Ecto neural progenitor cell (in vitro differentiated cells): ENCODE measurements at places on chromosomes 4 and X.

- DNase-seq, result peak; percentile 80
Measured at GRCh38 chr4:680928-681645, 6.7 kb downstream of the MYL5 start.

GRCh38 chrX:131060147-131060546, 2.0 kb downstream of the ARHGAP36 start:
- DNase-seq, result no peak

DNA sequence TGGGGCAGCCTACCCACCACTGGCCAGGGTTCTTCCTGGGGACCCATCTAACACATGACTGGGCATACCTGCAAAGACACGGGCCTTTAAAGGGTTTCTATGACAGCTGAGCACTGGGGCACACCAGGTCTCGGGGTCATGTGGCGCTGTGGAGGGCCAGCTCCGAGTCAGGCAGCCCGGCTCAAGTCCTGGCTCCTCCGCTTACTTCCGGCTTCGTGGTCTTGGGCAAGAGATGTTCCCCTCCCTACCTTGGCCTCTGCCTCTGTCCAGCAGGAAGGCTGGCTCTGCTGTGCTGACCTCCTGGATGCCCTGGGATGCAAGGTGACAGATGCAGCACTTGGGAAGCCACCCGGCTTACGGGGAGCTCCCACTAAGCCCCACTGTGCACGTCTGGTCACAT, 37.6 kb downstream of the HTRA3 start:
- no peak for DNase-seq

- no peak for DNase-seq
Measured at GRCh38 chr4:26204249-26204825, 116.5 kb upstream of the RBPJ start.

DNA sequence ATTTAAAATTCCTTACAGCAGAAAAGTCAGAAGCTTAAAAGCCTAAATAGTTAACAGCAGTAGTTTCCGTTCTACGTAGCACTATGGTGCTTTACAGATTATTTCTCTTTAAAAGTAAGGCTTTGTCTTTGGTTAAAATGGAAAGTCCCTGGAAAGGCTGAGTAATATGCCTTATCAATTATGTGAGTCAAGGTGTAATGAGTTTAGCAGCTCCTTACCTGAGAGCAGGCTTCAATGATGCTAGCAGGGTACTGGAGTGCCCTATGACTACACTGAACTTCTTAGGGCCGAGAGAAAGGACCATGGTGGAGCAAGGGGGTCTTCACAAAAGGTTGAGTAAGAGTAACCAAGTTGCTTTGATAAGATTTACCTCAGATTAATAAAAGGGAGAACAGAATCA, 12.6 kb upstream of the NKX6-1 start:
- DNase-seq, result no peak

- no peak for DNase-seq
Measured at GRCh38 chrX:9676306-9676705, 89.3 kb downstream of the GPR143 start.

DNA sequence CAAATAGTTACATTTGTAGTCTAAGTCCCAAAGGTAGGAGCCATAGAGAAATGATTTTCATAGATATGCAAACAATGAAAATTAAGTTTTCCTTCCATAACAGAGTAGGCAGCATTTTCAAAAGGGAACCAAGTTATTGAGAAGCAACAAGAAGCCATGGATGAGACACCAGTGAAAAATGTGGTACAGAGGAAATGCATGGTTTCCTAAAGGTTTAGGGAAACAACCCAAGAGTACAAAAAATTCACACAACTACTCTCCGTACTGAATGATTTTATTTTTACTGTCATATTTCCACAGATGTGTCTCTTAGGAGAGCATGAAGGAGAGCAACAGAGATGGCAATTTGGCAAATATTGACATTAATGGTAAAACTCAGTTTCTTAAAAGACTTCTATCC, 1408.9 kb upstream of the PCDH7 start:
- DNase-seq, result no peak

- no peak for DNase-seq
Measured at GRCh38 chr4:72377491-72378194, 191.4 kb downstream of the ADAMTS3 start.

GRCh38 chrX:106702636-106703035, 23.9 kb upstream of the RNF128 start:
- DNase-seq, result no peak

DNA sequence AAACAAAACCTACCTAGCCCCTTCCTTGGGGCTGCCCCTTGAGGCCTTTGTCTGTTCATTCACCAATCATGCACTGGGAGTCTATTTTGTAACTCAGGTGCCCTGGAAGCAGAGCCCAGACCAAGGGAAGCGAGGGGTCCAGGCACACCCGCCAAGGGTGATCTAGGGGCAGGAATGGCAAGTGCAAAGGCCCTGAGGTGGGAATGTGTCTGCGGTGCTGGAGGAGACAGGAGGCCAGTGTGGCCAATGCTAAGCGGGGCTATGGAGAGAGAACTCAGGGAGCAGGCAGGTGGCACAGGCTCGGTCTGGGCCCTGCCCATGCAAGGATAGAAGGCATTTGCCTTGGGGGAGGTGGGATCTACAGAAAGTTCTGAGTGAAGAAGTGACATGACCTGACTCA, 3.5 kb upstream of the SH3BP2 start:
- DNase-seq, result no peak

DNA sequence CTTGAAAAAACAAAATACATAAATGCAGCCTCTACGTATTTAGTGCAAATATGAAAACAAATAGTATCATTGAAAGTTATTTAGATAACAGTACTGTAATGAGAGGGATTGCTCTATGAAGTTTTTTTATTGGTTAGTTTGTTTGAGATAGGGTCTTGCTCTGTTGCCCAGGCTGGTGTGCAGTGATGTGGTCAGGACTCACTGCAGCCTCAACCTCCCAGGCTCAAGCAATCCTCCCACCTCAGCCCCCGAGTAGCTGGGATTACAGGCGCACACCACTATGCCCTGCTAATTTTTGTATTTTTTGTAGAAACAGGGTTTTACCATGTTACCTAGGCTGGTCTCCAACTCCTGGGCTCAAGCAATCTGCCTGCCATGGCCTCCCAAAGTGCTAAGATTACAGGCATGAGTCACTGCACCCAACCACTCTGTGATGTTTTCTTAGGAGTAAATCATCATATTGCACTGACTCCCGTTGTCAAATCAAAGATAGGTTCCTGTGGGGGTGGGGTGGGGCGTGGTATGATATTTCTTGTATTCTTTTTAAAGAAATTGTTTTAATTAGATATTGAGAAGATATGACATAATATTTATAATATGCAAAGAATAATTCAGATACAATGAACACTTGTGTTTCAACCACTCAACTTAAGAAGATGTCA, 75.8 kb downstream of the ATG4A start:
- DNase-seq, result no peak

DNA sequence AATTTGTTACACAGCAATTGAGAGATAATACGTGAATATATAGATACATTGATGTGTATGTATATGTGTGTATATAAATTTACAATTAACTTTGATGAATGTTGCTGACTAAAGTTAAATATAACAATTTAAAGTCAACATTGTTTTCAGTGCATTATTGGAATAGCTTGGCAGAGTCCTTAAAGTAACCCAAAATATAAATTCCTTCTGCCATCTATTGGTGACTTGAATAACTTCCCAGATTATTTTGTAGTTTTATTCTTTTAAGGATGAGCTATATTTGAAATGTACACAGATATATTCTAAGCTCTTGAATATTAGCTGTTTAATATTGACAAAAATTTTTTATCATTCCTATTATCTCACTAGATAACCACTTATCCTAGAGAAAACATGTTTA, 298.2 kb upstream of the FSTL5 start:
- DNase-seq, result no peak

DNA sequence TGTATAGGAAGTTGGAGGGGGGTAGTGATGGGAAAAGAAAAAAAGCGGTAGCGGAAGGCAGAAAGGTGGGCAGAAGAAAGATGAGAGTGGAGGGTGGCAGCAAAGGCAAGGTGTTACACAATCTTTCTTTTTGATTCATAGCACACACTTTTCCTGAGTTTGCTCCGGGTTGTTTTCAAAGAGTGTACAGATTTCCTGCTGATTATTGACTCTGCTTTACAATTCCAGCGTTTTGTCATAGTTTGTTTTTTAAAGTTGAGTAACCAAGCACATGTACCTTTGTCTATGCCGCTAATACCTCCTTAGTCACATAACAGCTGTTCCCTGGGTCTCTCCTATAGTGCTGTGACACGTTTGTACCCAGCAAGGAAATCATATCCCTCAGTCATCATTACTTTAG, 50.3 kb downstream of the AGA start:
- no peak for DNase-seq

DNA sequence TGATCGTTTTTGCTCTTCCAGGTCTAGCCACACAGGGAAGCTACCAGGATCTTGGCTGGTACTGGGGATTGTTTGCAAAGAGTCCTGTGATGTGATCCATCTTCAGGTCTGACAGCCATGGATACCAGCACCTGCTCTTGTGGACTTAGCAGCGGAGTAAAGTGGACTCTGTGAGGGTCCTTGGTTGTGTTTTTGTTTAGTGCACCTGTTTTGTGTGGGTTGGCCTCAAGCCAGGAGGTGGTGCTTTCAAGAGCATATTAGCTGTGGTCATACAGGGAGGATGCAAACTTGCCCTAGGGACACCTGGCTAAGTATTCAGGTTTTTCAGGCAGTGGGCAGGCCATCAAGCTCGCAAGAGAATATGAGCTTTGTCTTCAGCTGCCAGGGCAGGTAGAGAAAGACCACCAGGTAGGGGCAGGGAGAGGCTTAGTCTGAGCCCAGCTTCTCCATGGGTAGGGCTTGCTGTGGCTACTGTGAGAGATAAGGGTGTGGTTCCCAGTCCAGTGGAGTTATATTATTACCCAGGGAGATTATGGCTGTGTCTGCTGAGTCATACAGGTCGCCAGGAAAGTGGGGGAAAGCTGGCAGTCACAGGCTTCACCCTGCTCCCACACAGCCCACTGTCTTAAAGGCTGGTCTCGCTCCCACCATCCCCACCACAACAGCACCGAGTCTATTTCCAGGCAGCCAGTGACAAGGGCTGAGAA, 293.7 kb downstream of the PCDH18 start:
- no peak for DNase-seq

GRCh38 chr4:157819693-157820464, 352.9 kb downstream of the GASK1B start:
- DNase-seq, result no peak

DNA sequence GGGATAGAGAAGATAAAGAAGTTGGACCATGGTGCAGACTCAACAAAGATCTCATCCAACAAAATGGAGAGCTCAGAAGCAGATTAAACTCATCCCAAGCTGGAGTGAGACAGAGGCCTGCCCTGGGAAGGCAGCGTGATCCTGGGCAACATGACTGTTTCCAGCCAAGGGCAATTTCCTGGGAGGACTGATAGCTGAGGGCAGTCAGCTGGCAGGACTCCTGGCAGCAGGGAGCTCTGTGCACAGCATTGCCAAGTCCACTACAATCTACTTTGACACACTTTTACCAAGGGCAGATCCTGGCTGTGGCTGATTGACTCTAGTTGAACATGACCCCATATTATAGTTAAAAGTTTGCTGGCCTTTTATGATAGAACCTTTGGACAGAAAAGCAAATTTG, 357.3 kb upstream of the RASGEF1B start:
- DNase-seq, result no peak
